NCI-H2029 treated with DMSO at 0.1 percent for 48 hours (cell line): ENCODE measurements at places on chromosomes 1 and 21.

- DNase-seq = peak; percentile 62
These were observed 4.8 kb downstream of the ATP1A1 start for GRCh38 chr1:116377541-116378529.

- peak; percentile 68 for DNase-seq
These were observed 41.0 kb downstream of the MYOM3 start for GRCh38 chr1:24070821-24071393.

DNA sequence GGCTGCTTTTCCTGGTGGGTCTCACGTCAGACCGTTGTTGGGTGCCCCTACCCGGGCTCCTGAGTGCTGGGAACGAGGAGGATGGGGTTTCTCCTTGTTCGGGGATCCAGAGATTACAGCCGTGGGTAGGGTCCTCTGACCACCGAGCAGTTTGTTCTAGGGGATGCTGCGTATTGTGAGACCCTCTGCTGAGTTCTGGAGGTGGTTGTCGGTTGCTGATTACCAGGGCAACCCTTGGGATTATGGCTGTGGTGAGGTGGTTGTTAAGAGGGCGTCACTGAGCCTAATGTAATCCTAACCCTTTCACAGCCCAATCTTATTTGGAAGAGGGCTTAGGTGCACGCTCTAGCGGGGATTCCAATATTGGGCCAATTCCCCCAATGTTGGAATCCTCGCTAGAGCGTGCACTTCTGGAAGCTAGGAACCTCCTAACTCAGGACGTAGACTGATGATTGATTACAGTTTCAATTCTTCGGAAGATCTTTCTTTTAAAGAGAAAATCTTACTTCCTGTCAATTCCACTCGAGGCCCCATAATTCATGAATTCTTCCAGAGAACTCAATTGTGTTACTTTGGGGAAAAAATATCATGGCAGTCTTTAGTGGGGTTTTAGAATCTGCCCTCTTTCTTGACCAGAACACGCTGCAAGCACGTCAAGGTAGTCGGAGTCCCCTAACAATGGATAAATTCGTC, 483 bp downstream of the TCEANC2 start:
- DNase-seq = no peak

GRCh38 chr1:243428617-243429342, 172.9 kb downstream of the SDCCAG8 start:
- DNase-seq = no peak

GRCh38 chr21:26795866-26796329, 49.3 kb downstream of the ADAMTS1 start:
- no peak for DNase-seq

- DNase-seq = no peak
These were observed 17.6 kb upstream of the FCAMR start for GRCh38 chr1:206987873-206988272.

DNA sequence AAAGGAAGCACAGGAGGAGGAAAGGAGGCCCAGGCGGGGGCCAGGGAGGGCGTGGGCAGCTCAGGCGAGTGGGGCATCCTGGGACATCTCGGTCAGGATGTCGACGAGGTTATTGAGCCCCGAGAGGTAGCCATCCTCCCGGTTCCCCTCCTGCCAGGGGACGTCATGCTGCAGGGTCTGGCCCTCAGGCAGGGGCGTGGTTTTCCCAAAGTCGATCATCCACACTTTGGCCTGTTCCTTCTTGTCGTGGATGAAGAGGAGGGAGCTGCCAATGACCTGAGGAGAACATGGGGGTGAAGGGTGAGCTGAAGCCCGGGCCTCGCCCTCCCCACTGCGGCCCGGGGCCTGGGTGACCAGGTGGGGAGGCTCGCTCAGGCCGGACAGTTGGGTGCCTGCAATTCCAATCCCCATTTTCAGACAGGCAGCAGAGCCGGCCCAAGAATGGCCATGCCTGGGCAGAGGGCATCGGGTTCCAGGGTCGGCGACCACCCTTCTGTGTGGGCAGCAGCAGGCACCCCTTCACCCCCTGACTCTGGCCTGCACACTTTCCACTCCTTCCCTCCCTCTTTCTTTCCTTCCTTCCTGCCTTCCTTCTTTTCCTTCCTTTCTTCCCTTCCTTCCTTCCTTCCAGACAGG, 86.2 kb downstream of the STUM start:
- DNase-seq = no peak

GRCh38 chr21:15005391-15005790, 59.4 kb downstream of the NRIP1 start:
- DNase-seq = no peak

DNA sequence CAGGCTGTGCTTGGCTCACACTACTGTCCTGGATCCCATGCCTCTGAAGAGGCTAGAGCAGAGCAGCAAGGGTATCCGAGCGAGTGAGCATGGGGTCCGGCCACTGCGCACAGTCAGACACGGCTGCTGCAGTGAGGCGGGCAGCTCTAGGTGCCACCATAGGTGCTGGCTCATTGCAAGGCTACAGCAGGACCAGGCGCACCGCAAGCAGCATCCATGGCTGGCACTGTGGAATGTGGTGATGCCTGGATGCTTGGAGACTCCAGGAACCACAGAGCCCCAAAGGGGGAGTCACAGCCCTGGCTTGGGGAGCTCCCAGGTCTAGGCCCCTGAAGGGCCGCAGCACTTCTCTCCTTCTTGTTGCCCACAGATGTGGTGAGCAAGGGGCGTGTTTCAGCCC, 47.2 kb downstream of the ATP6V1G3 start:
- DNase-seq = no peak

DNA sequence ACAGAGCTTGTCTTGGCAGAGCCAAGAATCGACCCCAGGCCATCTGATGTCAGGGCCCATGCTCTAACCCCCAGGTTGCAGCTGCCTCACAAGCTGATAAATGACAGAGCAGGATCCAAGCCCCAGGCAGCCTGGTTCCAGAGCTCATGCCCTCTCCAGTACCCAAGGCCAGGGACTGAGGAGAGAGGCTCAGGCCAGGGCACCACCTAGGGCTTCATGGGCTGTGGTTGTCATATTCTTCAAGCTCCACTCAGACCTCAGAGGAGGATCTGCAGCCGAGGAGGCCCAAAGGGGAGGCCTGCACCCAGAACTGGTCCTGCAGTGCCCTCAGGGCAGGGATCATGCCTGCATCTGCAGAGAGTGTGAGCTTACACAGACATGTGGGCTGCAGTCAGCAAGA, 301.1 kb downstream of the MATN1 start:
- no peak for DNase-seq

GRCh38 chr1:202235856-202236837, 42.5 kb downstream of the LGR6 start:
- DNase-seq = peak; percentile 9

DNA sequence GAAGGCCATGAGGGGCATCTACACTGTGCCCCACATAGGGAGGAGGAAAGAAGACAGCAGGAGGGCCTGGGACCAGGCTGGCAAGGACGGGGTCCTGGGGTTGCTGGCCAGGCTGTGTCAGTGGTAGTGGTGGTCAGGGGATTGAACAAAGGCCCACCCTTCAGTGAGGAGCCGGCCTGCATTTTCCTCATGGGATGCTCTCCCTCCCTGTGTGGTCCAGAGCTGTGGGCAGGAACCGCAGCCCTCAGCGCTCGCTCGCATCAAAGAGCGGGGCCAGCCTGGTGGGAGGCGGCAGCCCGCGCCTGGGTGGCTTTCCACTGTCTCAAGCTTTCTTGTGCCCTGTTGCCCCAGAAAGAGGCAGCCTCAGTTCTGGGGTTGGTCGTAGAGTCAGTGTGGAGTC, 24.8 kb downstream of the LHX4 start:
- DNase-seq = no peak

DNA sequence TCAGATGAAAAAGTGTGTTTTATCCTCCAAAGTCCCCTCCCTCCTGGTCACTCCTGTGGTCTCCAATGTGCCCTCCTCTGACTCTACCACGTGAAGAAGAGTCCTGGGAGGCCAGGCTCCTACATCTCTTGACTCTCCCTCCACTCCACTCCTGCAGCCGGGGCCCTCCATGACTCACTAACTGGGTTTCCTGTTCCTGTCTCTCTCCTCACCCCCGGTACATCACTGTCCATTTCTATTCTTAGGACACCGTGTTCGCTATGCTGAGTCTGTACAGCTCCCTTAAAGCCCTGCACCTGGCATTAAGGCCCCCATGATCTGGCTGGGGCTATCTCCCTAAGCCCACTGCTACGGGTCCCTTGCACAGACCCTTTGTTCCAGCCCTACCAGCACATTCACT, 93.4 kb downstream of the BCAR3 start:
- DNase-seq = no peak

DNA sequence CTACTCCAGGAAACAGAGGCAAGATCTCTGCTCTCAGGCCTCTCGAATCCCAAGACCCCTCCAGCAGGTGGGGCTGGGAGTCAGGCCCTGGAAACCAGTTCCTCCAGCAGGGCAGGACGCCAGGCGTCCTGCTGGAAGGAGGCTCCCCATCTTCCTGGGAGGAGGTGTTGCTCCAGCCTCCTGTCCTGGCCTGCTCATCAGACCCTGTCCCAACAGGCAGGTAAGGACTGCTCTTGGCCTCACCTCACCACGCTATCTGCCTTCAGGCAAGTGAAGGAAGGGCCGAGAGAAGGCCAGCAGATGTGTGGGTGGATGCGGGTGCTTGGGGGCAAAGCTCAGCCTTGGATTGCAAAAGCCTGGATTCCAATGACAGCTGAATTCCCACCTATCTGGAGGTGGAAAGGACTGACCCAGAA, 82.9 kb downstream of the SSBP3 start:
- no peak for DNase-seq

DNA sequence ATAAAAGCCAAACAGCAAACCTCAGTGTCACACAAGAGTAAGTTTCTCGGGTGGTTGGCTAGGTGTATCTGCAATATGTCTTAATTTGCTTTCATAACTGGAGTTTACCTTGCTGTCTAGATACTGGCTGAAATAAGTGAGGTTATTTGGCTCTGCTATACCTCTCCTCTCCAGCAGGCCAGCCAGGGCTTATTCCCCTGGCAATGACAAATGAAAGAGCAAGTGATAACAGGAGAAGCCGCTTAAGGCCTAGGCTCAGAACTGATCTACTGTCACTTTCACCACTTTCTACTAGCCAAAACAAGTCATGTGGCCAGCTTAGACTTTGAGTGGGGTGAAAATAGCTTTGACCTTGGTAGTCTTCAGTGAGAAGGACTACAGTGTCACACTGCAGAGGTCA, 4.8 kb upstream of the RPE65 start:
- no peak for DNase-seq

GRCh38 chr1:111857194-111857651, 101.5 kb downstream of the DDX20 start:
- no peak for DNase-seq

DNA sequence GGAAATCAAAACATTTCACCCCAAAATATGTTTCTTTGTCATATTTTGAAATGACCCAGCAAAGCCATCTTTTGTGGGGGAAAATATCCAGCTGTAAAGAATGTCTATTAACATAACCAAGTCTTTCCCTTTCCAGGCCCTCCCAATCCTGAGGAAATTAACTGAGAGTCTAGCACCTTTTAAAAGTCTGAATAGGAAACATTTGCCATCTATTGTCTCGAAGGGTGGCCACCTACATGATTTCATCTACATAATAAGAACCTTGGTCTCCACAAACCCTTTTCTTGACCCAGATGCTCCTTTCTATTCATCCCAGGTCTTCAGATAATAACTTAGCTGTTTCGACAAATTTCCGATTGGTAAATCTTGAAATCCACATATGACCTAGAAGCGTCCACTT, 5.4 kb upstream of the MT1HL1 start:
- DNase-seq = no peak

GRCh38 chr1:183879966-183880365, 75.0 kb downstream of the RGL1 start:
- no peak for DNase-seq

DNA sequence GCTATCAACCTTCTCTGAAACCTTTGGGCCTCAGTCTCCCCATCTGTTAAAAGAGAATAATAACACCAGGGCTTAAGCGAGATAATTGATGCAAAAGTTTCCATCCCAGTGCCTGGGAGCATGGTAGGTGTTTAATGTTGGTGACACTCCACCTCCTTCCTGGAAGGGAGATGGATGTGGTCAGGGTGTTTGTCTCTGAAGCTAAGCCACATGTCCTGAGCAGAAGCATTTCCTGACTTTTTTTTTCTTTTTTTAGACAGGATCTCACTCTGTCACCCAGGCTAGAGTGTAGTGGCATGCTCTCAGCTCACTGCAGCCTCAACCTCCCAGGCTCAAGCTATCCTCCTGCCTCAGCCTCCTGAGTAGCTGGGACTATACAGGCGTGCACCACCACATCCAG, 72.6 kb upstream of the HMGB4 start:
- DNase-seq = no peak

- no peak for DNase-seq
These were observed 100.4 kb downstream of the LHX8 start for GRCh38 chr1:75234562-75234961.

GRCh38 chr21:18370301-18370700, 33.3 kb downstream of the TMPRSS15 start:
- DNase-seq = no peak

DNA sequence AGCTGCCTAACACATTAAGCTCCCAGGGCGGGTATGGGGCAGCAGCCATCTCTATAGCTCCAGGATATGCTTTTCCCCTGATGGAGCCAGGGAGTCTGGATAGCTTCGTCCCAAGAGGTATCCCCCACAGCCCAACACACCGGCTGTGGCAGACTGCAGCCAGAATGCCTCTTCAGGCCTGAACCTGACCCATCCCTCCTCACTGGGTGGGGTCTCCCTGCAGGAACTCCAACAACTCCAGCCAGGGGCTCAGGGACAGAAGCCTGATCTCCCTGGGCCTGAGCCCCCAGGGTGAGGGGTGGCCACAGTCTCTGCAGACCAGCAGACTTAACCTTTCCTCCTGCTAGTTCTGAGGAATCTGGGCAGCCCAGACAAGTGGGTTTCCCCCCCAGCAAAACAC, 159.9 kb downstream of the LRRIQ3 start:
- no peak for DNase-seq

DNA sequence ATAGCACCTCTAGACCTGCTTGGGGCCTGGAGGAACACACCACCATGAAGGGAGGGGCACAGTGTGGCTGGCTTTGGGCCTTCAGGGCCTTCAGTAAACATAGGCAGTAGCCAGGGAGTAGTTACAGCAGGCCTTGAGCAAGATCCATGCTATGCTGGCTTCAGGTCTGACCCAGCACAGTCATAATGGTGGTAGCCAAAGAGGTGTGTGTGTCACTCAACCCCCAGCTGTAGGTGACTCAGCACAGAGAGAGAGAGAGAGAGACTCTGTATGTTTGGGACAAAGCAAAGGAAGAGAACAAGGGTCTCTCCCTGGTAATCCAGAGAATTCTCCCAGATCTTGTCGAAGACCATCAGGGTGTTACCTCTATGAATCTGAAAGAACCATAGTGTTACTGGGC, 250.5 kb upstream of the PKN2 start:
- DNase-seq = no peak

- DNase-seq = no peak
These were observed 30.9 kb downstream of the TRIM11 start for GRCh38 chr1:228375578-228376261.

GRCh38 chr1:85624361-85624760, 43.8 kb downstream of the CCN1 start:
- DNase-seq = no peak
